Fibroblast of lung (primary cell): ENCODE measurements at places on chromosomes 7 and 10. TPM values are rescaled to one million over a fixed set of nuclear protein-coding genes. Genes with fewer than 3 reads are reported as not detected.

Gene FRMD4A
- 22.9 and 26.9 TPM in 2 replicates for total RNA-seq

- no peak for DNase-seq
- no peaks in the 10 kb centered on the region for H3K4me1 ChIP-seq
- no peaks in the 10 kb centered on the region for H3K27me3 ChIP-seq
- H3K4me3 ChIP-seq = no peak overlapping the region
- H3K27ac ChIP-seq = no peak overlapping the region
Observed at GRCh38 chr7:149885191-149886017, 11.6 kb downstream of the ATP6V0E2 start.

DNA sequence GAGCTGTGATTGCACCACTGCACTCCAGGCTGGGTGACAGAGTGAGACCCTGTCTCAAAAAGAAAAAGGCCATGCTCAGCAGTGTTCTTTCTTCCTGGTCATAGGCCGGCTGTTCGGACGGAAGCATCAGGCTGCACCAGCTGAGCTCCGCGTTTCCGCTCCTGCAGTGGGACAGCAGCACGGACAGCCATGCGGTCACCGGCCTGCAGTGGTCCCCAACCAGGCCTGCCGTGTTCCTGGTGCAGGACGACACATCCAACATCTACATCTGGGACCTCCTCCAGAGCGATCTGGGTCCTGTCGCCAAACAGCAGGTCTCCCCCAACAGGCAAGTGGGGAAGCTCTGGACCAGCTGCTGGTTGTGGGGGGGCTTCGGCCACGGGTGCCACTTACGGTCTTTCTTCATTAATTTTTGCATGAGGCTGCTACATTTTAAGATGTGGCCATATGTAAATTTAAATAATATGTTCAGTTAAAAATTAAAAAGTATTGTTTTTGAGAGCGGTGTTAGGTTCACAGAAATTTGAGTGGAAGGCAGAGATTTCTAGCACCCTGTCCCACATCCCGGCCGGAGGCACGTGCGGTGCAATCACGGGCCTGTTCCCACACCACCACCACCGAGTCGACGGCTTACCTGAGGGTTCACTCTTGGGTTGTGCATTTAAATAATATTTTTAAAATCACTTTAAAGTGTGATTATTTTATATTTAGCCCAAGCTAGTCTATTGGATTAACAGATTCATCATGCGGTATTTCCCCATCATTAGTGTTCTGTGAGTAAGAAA lies 85.7 kb downstream of the DYNC2I1 start:
- H3K36me3 ChIP-seq = peaks cover 2% of the 10 kb centered on the region
- H3K4me3 ChIP-seq = no peak overlapping the region
- no peaks in the 10 kb centered on the region for H3K4me1 ChIP-seq
- no peak for DNase-seq
- H3K27me3 ChIP-seq = no peaks in the 10 kb centered on the region
- H3K27ac ChIP-seq = no peak overlapping the region

DNA sequence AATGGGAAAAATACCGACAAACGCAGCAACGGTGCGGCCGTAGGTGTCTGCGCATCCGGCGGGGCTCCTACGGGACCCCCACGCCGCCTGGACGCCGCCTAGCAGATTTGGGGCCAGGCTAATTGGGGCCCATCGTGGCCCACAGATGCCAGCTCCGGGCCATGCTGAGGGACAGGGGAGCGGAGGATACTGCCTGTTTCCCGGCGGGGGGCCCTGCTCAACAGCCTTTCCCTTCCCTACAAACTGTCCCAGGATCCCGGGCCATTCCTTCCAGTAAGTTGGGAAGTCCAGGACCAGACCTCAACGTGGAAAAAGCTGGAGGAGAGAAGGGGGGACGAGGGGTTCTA lies 21.7 kb upstream of the GPER1 start:
- no peak overlapping the region for H3K27ac ChIP-seq
- no peaks in the 10 kb centered on the region for H3K36me3 ChIP-seq
- no peak overlapping the region for H3K4me3 ChIP-seq
- H3K27me3 ChIP-seq = no peaks in the 10 kb centered on the region
- no peak for DNase-seq
